ENCODE measurements at places on chromosomes 2 and 18.
A peak's percentile ranks its signal among the peaks of the same experiment; 100 is the strongest.

- H3K27me3 ChIP-seq: no peaks in the 10 kb centered on the region
- H3K27ac ChIP-seq: no peak overlapping the region
- H3K36me3 ChIP-seq: no peaks in the 10 kb centered on the region
- peaks cover 17% of the 10 kb centered on the region for H3K4me1 ChIP-seq
- DNase-seq: peak; percentile 20
Observed at GRCh38 chr18:37985126-37985525, 419.5 kb upstream of the CELF4 start.

DNA sequence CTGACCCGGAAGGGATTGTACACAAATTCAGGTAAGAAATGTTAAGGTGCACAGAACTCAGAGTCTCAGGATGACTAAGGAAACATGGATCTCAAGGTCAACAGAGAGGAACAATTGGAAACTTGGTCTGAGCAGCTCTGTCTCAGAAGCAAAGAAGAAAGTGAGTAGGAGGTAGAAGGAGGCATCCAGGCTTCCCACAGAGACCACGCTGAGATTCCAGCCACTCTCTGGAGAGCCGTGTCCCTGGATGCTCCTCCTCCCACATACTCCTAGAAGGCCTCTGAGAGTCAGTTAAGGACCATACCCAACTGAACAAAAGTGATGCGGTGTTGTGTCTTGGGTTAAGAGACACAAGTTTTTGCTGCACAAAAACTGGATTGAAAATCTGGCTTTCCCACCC is 8.6 kb upstream of the PLB1 start:
- H3K27me3 ChIP-seq: peaks cover 3% of the 10 kb centered on the region
- no peak overlapping the region for H3K4me3 ChIP-seq
- peaks cover 2% of the 10 kb centered on the region for H3K4me1 ChIP-seq
- H3K27ac ChIP-seq: no peak overlapping the region
- DNase-seq: no peak

- H3K4me1 ChIP-seq: peaks cover 3% of the 10 kb centered on the region
- no peaks in the 10 kb centered on the region for H3K27me3 ChIP-seq
- no peaks in the 10 kb centered on the region for H3K36me3 ChIP-seq
- no peak overlapping the region for H3K4me3 ChIP-seq
- no peak for DNase-seq
Observed at GRCh38 chr2:207920721-207921120, 104.6 kb downstream of the PLEKHM3 start.

GRCh38 chr2:85753525-85754312 is at the start of gene ATOH8:
Gene ATOH8, plus strand, starts transcription at chr2:85753991. Its CDS starts 199 bp downstream, at chr2:85754190.
- peaks cover 78% of the 10 kb centered on the region for H3K27me3 ChIP-seq
- H3K27ac ChIP-seq: no peak within 1 kb of the TSS
- H3K4me3 ChIP-seq: peak within 1 kb of the TSS; percentile 90

- no peaks in the 10 kb centered on the region for H3K27me3 ChIP-seq
- H3K4me3 ChIP-seq: no peak overlapping the region
- H3K36me3 ChIP-seq: peaks cover 30% of the 10 kb centered on the region
- peaks cover 6% of the 10 kb centered on the region for H3K4me1 ChIP-seq
Observed at GRCh38 chr2:235051436-235052260, 99.8 kb downstream of the SH3BP4 start.

- H3K4me3 ChIP-seq: no peak overlapping the region
- H3K4me1 ChIP-seq: no peaks in the 10 kb centered on the region
- no peaks in the 10 kb centered on the region for H3K27me3 ChIP-seq
- no peak for DNase-seq
- no peak overlapping the region for H3K27ac ChIP-seq
Observed at GRCh38 chr2:241741016-241741415, 6.6 kb downstream of the D2HGDH start.

GRCh38 chr2:107740300-107740699 is 86.4 kb upstream of the RGPD4 start:
- no peak overlapping the region for H3K4me3 ChIP-seq
- DNase-seq: no peak
- no peaks in the 10 kb centered on the region for H3K36me3 ChIP-seq

DNA sequence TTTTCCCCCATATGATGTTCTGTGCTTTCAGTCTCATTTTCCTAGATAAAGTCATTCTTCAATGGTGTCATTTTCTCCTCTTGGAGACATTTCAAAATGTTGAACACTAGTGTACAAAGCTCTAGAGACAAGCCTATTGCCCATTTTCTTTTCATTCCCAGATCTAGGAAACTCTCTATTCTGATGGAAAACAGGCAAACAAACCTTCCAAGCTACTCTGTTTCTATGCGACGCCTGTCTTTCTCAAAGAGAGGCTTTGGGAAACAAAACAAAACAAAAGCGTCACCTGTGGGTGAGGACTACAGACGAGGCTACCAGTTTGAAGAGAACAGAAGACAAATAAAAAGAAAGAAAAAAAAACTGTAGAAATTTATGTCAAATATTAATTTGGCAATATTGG is 311.0 kb downstream of the CBLN2 start:
- H3K27me3 ChIP-seq: no peaks in the 10 kb centered on the region
- H3K4me1 ChIP-seq: peaks cover 16% of the 10 kb centered on the region
- no peak for DNase-seq
- no peak overlapping the region for H3K27ac ChIP-seq
- H3K36me3 ChIP-seq: peaks cover 4% of the 10 kb centered on the region
- no peak overlapping the region for H3K4me3 ChIP-seq

DNA sequence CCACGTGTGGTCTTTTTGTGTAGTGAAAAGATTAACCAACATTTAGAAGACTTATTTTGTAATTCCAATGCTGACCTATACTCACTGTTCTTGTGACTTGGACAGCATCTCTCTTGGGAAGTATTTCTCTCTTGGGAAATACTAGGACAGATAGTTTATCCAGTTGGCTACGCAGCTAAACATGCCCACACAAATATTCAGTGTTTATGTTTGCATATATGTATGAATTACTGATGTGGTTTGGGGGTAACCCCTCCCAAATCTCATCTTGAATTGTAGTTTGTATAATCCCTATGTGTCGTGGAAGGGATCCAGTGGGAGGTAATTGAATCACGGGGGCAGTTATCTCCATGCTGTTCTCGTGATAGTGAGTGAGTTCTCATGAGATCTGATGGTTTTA is 2062.3 kb upstream of the CELF4 start:
- DNase-seq: no peak
- H3K27ac ChIP-seq: no peak overlapping the region
- H3K4me3 ChIP-seq: no peak overlapping the region

GRCh38 chr2:232387451-232388171 is 9.1 kb downstream of the ALPP start:
- no peaks in the 10 kb centered on the region for H3K36me3 ChIP-seq
- peaks cover 92% of the 10 kb centered on the region for H3K27me3 ChIP-seq
- no peak overlapping the region for H3K27ac ChIP-seq
- peak overlapping the region; percentile 68 for H3K4me3 ChIP-seq

DNA sequence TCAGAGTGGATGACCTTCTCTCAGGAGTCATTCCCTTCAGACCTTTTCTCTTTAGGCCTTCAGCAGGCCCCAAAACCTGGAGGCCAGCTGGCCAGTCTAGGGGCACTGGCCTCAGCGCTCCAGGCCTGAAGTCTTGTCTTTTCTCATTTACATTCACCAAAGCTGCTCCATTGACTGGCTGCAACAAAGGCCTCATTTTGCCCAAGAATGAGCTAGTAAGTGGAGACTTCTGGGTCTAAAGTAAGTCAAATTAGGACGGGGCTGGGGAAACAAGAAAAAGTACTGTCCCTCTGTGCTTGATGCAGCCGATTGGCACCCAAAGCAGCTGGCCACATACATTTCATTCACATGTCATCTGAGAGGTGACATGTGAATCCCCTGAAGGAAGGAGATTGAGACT is 83.8 kb upstream of the RIOK3 start:
- no peak overlapping the region for H3K27ac ChIP-seq
- H3K4me3 ChIP-seq: no peak overlapping the region
- H3K27me3 ChIP-seq: no peaks in the 10 kb centered on the region
- peaks cover 17% of the 10 kb centered on the region for H3K4me1 ChIP-seq
- no peaks in the 10 kb centered on the region for H3K36me3 ChIP-seq

GRCh38 chr18:69958422-69958821 is 10.7 kb upstream of the CD226 start:
- no peaks in the 10 kb centered on the region for H3K36me3 ChIP-seq
- H3K27ac ChIP-seq: no peak overlapping the region
- DNase-seq: no peak
- H3K27me3 ChIP-seq: no peaks in the 10 kb centered on the region

DNA sequence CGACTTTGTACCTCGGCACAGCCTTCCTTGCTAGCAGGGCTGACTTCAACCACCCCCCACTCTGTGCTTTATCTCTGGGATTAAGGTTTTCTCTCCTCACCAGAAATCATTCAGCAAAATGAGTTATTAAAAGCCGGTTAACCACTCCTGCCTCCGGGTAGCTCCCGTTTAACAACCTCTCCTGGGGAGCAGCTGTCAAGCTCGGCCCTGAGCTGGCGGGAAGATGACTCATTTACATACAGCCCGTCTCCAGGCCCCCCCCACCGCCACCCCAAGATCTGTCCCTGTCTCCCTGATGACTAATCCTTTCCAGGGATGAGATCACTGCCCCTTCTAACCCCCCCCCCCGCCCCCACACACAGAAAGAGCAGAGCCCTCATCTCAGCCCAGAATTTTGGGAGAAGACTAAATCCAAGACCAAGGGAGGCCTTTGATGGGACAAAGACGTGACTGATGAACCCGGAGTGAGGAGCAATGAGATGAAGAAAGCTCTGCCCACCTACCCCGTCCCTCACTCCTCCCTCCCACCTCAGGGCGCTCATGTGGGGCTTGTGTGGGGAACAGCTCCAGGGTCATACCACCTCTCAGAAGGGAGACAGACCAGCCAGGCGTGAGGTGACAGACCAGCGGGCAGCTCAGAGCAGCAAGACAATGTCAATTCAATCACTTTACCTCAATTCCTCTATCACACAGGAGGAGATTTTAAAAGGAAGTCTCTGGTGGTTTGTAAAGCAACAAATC is 131.4 kb downstream of the MSH2 start:
- no peak overlapping the region for H3K27ac ChIP-seq
- DNase-seq: no peak
- H3K36me3 ChIP-seq: peaks cover 3% of the 10 kb centered on the region
- no peaks in the 10 kb centered on the region for H3K27me3 ChIP-seq

DNA sequence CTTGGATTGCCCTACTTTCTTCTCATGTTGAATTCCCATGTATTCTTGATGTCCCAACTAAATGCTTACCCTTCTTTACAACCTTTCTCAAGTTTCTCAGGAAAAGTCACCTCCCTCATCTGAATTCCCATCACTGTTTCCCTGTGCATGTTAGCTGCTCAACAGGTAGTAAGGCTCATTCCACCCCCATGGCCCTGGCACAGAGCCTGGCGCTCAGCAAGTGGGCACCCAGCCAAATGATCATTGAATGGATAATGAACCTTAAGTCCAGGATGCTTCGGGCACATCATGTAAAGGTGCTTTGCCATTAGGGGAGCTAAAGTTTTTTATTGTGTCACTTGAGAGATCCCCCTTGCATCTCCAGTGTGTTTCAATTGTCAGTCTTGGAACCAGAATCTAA is 124.0 kb downstream of the PKP4 start:
- DNase-seq: no peak
- no peak overlapping the region for H3K27ac ChIP-seq
- H3K36me3 ChIP-seq: no peaks in the 10 kb centered on the region
- H3K27me3 ChIP-seq: no peaks in the 10 kb centered on the region
- H3K4me1 ChIP-seq: no peaks in the 10 kb centered on the region
- H3K4me3 ChIP-seq: no peak overlapping the region

DNA sequence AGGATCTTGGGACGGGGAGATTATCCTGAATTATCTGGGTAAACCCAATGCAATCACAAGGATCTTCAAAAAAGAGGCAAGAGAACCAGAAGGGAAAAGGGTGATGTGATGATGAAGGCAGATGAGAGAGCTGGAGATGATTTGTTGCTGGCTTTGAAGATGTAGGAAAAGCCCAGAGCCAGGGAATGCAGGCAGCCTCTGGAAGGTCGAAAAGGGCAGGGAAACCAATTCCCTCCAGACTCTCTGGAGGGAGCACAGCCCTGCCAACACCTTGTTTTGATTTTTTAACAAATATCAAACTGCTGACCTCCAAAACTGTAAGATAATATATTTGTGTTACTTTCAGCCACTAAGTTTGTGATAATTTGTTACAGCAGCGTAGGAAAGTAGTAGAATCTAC is 48.9 kb upstream of the IL1R2 start:
- no peaks in the 10 kb centered on the region for H3K4me1 ChIP-seq
- peaks cover 7% of the 10 kb centered on the region for H3K36me3 ChIP-seq
- no peak for DNase-seq
- H3K4me3 ChIP-seq: no peak overlapping the region
- no peaks in the 10 kb centered on the region for H3K27me3 ChIP-seq

DNA sequence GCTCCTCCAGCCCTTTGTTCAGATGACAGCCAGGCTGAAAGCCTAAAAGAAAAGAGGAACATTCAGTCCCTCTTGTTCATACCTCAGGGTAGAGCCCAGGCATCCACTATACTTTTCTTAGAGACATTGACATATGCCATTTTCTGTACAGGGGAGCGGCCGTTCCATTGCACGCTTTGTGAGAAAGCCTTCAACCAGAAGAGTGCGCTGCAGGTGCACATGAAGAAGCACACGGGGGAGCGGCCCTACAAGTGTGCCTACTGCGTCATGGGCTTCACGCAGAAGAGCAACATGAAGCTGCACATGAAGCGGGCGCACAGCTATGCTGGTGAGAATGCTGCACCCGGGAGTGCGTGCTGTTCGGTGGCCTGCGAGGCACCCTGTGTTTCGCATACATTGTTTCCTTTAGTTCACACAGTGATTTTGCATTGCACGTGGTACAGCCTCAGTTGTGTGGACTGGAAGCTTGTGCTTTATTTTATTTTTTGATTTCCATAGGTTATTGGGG is 138.2 kb downstream of the ZNF236 start:
- peaks cover 52% of the 10 kb centered on the region for H3K36me3 ChIP-seq
- DNase-seq: no peak
- H3K4me1 ChIP-seq: 0 out of 2 replicates have a peak, but pooled peaks cover 2% of the 10 kb centered on the region
- H3K27ac ChIP-seq: 0 out of 2 replicates have a peak overlapping the region, but pooled peaks have one; percentile 19
- H3K27me3 ChIP-seq: no peaks in the 10 kb centered on the region

DNA sequence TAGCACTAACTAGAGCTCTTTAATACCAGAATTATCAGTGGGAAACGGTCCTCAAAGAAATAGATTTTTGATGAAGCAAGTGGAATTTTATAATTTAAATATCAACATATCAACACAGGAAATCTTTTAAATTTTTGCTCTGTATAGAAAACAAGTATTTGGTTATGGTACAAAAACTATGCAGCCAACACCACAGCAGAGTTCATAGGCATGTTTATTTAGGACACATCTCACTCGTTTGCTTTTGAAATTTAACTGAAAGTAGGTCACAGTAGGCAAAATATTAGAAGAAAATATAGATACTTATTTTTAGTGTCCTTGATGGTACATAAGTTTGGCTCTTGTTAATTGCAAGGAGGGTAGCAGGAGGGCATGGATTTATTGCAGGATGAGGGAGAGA is 34.3 kb upstream of the TANC1 start:
- H3K27ac ChIP-seq: no peak overlapping the region
- no peak overlapping the region for H3K4me3 ChIP-seq
- no peaks in the 10 kb centered on the region for H3K36me3 ChIP-seq
- DNase-seq: no peak
- H3K27me3 ChIP-seq: peaks cover 11% of the 10 kb centered on the region
- H3K4me1 ChIP-seq: peaks cover 18% of the 10 kb centered on the region
